ENCODE measurements at places on chromosomes 7 and 10.

DNA sequence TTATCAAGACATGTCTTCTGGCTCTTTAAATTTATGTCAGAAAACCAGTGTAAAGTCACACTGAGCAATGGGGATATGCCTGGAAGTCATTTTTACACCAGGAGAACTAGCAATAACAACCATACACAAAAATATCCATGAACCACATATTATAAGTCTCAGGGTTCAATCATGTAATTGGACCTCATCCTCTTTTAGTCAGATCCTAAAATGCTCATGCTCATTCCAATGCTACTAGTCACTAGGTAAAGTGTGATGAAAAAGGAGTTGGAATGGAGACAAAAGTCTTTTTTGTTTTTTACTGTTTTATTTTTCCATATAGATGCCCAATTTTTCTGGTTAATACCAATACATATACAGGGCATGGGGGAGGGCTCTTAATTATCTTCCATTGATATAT is 306.1 kb downstream of the DGKB start:
- no peak for DNase-seq

- DNase-seq: no peak
Measured at GRCh38 chr10:6383096-6383812, 180.5 kb downstream of the PFKFB3 start.

GRCh38 chr10:917416-917720 is 14.1 kb downstream of the LARP4B start:
- no peak for DNase-seq

GRCh38 chr7:26227987-26228386 is 26.4 kb downstream of the CBX3 start:
- DNase-seq: no peak

DNA sequence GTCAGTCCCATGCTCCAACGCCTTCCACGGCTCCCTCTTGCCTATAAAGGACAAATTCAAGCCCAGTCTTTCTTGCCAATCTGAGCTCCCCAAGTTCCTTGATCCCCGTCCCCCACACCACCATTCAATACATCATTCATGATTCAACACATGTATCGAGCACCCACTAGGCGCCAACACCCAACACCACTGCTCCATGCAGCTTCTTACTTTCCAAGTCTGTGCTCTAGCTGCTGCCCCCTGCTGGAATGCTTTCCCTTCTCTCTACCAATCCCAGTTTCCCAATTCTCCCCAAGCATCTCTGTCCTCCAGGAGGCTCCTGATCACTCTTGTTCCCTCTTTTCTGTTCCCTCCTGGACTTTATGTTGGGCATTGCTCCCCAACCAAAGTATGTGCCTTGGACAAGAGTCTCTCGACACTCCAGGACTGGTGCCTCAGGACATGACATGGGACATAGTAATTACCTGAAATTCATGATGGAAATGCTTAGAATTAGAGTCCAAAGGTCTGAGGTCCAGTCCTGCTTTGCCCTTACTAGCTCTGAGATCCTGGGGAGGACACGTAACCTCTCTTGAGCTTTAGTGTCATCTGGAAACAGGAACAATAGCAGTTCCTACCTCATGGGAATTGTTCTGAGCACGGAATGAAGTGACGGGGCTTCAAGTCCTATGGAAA is 172.7 kb downstream of the NEURL1 start:
- DNase-seq: no peak

GRCh38 chr10:26015092-26015491 is 81.1 kb downstream of the MYO3A start:
- no peak for DNase-seq

DNA sequence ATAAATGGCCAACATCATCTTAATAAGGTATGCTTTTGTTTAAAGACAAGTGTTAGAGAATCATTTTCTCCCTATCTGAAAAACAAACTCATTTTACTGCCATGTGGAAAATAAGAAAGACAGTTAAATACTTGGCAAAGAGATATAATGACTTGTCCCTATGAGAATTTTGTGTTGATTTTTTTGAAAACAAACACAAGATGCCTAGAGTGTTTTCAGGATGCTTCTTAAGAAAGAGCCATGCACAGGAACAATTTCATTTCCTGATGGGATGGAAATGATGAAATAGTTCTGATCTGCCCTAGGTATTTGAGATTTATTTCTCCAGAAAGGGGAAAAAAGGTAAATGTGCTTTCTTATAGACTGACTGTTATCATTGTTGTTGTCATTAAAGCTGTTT is 237.5 kb upstream of the GNAI1 start:
- DNase-seq: no peak

GRCh38 chr7:66403564-66403963 is 198.4 kb downstream of the TPST1 start:
- no peak for DNase-seq

GRCh38 chr10:11010582-11010981 is 7.1 kb upstream of the CELF2 start:
- no peak for DNase-seq

- DNase-seq: no peak
Measured at GRCh38 chr10:93515071-93516005, 18.9 kb downstream of the CEP55 start.

- DNase-seq: peak; percentile 74
Measured at GRCh38 chr7:3043544-3044371, at the start of gene CARD11. TSS of gene CARD11 (minus strand) at chr7:3043867. CDS start at chr7:2958506, 85,361 bp downstream.

DNA sequence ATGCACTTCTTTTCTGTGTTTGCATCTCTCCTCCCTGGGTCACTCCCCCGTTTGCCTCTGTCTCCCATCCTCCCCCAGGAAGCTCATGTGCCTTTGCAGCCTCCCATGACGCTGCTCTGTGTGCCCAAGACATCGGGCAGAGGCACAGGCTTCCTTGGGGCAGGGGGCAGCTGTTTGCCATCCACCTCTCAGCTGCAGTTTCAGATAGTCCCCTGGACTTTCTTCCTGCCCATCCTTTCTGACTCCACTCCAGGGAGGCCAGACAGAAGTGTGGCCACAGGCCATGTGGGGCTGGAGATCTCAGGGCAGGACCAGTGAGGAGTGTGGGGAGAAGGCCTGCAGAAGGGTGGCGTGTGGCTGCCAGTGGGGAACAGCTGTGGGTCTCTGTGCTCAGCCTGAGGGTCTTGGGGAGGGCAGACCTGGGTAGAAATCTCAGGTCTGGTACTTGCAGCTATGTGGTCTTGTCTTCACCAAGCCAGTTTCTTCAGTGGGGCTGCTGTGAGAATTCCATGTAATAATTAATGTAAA is 10.6 kb upstream of the SAMD8 start:
- no peak for DNase-seq

GRCh38 chr10:42960991-42961795 is 115.7 kb upstream of the RET start:
- DNase-seq: peak; percentile 4
